ENCODE measurements at places on chromosomes 3 and 15. TPM values are rescaled to one million over a fixed set of nuclear protein-coding genes. Genes with fewer than 3 reads are reported as not detected.

- no peaks in the 10 kb centered on the region for H3K27me3 ChIP-seq
- H3K36me3 ChIP-seq, result peaks cover 36% of the 10 kb centered on the region
- H3K27ac ChIP-seq, result no peak overlapping the region
Measured at GRCh38 chr3:150544041-150544440, 2.3 kb downstream of the SERP1 start.

The ATP8B4 gene
- 0.37 TPM for total RNA-seq

The RAB6B gene
- total RNA-seq, result 14.9 TPM

DNA sequence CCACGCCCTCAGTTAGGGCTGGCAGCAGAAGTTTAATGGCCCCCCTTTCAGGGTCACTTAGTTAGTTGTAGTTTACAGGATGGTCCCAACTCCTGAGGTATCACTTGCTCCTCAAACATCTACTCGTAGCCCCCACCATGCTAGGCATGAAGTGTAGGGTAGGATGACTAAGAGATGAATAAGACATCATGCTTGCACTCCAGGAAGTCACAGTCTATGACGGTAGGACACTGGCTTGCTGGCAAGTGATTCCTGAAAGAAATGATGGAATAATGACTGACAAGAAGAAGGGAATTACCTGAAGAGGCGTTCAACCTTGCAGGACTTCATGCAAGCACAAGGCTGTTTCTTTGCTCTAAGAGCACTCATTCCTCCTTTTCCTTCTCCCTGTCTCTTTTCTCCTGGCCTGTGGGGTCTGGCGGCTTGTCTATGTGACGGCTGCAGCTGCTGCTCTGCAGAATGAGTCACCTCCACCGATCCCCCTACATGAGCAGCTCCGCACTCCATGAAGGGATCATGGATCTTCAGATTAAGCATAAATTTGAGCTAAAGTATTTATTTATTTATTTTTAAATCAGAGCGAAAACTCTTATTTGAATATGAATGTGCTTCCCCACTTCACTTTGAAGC, 82.9 kb upstream of the BOC start:
- H3K4me1 ChIP-seq, result peaks cover 3% of the 10 kb centered on the region
- no peak overlapping the region for H3K4me3 ChIP-seq
- H3K27me3 ChIP-seq, result no peaks in the 10 kb centered on the region
- DNase-seq, result no peak
- H3K27ac ChIP-seq, result no peak overlapping the region
- H3K36me3 ChIP-seq, result no peaks in the 10 kb centered on the region

GRCh38 chr3:48142316-48142870, 45.8 kb downstream of the CDC25A start:
- H3K4me1 ChIP-seq, result peaks cover 14% of the 10 kb centered on the region
- no peak overlapping the region for H3K4me3 ChIP-seq
- no peak for DNase-seq

- H3K4me1 ChIP-seq, result 0 out of 2 replicates have a peak, but pooled peaks cover 3% of the 10 kb centered on the region
- H3K27me3 ChIP-seq, result no peaks in the 10 kb centered on the region
- no peak overlapping the region for H3K27ac ChIP-seq
- DNase-seq, result peak; percentile 33
- H3K36me3 ChIP-seq, result no peaks in the 10 kb centered on the region
- no peak overlapping the region for H3K4me3 ChIP-seq
Measured at GRCh38 chr3:113035387-113035982, 44.7 kb downstream of the GTPBP8 start.

The TM4SF4 gene
- total RNA-seq, result 2.0 TPM

DNA sequence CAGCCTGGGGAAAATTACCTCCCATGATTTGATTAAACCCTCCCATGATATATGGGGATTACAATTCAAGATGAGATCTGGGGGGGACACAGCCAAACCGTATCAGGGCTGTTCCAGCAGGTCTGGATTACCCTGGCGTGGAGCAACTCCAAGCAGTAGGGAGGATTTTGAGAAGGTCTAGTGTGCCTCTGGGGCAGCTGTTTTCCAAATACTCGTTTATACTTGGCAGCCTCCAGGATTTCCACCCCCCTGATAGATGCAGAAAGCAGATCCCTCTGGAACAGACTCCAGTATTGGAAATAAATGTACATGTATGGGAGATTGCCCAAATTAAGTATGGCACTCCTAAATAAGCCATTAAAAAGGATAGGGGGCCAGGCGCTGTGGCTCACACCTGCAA, 7.7 kb upstream of the IRAK2 start:
- H3K36me3 ChIP-seq, result peaks cover 7% of the 10 kb centered on the region
- no peaks in the 10 kb centered on the region for H3K27me3 ChIP-seq
- no peak overlapping the region for H3K4me3 ChIP-seq
- H3K27ac ChIP-seq, result no peak overlapping the region

The TMEM212 gene
- total RNA-seq, result not detected

The RBPMS2 gene
- 202 TPM for total RNA-seq

The NMNAT3 gene
- total RNA-seq, result 4.9 TPM

The CACNA1D gene
- total RNA-seq, result 3.6 TPM

The TMEM266 gene
- total RNA-seq, result 6.2 TPM

DNA sequence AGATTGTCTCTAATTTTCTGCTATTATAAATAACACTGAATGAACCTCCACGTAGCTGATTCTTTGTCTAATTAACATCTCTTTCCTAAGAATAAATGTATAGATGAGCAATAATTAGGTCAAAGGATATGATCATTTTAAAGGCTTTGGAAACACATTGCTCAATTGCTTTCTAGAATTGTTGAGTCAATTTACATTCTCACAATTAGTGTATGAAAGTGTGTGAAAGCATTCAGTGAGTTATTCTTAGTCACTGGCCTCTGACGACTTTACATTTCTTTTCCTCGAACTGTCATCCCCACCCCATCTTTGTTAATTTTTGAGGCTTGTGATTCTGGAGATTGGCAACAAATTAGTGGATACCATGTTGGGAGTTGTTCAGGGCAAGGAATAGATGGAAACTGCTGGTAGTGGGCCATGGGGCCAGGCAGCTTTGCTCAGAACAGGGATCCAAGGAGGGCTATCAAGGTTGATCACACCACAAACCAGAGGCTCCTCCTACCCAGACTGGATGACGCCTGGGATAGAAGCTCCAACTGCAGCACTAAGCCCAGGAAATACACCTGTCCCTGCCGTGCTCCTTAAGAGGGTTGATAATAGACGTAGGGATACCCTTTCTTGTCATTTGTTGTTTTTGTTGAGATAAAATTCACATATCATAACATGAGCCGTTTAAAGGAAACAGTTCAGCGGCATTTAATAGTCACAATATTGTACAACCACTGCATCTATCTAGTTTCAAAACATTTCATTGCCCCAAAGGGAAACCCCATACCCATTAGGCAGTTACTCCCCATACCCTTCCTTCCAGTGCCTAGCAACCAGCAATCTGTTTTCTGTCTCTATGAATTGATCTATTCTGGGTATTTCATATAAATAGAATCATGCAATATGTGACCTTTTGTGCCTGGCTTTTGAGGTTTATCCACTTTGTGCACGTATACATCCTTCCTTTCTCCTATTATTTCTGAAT, 27.9 kb downstream of the EIF1B start:
- H3K27ac ChIP-seq, result no peak overlapping the region
- peaks cover 5% of the 10 kb centered on the region for H3K4me1 ChIP-seq
- no peak for DNase-seq
- no peaks in the 10 kb centered on the region for H3K27me3 ChIP-seq
- no peaks in the 10 kb centered on the region for H3K36me3 ChIP-seq

DNA sequence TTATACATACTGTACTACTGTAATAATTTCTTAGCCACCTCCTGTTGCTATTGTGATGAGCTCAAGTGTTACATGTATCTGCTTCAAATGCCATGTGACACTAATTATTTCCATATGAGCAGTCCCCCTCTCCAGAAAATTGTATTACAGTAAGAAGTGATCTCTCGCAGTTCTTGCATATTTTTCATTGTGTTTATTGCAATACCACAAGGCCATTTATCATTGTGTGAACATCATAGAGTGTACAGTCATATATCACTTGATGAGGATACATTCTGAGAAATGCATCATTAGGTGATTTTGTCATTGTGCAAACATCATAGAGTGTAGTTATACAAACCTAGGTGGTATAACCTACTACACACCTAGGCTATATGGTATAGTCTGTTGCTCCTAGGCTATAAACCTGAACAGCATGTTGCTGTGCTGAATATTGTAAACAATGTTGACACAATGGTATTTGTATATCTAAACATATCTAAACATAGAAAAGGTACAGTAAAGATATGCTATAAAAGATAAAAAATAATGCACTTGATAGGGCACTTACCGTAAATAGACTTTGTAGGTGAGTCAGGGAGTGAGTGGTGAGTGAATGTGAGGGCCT, 189.6 kb upstream of the MLF1 start:
- no peak overlapping the region for H3K4me3 ChIP-seq
- H3K27me3 ChIP-seq, result no peaks in the 10 kb centered on the region
- no peaks in the 10 kb centered on the region for H3K36me3 ChIP-seq
- DNase-seq, result no peak

The MESD gene
- total RNA-seq, result 28.3 TPM

GRCh38 chr15:57947781-57948180, 117.7 kb downstream of the ALDH1A2 start:
- H3K4me1 ChIP-seq, result peaks cover 11% of the 10 kb centered on the region
- H3K36me3 ChIP-seq, result no peaks in the 10 kb centered on the region
- no peak overlapping the region for H3K27ac ChIP-seq
- H3K27me3 ChIP-seq, result no peaks in the 10 kb centered on the region

- DNase-seq, result no peak
- no peaks in the 10 kb centered on the region for H3K27me3 ChIP-seq
- peak overlapping the region; percentile 76 for H3K27ac ChIP-seq
- peaks cover 11% of the 10 kb centered on the region for H3K4me1 ChIP-seq
Measured at GRCh38 chr3:195094191-195094921, 176.6 kb downstream of the XXYLT1 start.

The BFSP2 gene
- not detected for total RNA-seq

DNA sequence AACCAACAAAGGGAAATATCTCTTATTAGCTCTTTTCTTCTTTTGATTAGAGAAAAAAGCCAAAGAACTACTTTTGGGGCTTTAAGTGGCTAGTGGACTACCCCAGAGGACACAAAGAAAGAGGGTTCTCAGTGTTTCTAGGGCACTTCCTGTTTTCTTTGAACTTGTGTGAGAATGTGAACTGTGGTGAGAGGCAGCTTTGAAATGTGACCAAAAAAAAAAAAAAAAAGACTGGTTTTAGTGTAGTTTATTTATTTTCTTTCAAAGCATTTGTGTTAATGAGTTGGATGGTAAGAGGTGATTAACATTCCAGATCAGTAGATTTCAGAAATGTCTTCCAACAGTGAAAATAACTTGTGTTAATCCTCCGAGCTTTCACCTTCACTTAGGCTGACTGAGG, 32.4 kb downstream of the SELENOT start:
- DNase-seq, result no peak
- H3K4me1 ChIP-seq, result peaks cover 14% of the 10 kb centered on the region
- no peaks in the 10 kb centered on the region for H3K27me3 ChIP-seq
- H3K27ac ChIP-seq, result peak overlapping the region; percentile 28
- peaks cover 2% of the 10 kb centered on the region for H3K36me3 ChIP-seq

The XRN1 gene
- total RNA-seq, result 14.1 TPM

The SLC22A14 gene
- not detected for total RNA-seq

DNA sequence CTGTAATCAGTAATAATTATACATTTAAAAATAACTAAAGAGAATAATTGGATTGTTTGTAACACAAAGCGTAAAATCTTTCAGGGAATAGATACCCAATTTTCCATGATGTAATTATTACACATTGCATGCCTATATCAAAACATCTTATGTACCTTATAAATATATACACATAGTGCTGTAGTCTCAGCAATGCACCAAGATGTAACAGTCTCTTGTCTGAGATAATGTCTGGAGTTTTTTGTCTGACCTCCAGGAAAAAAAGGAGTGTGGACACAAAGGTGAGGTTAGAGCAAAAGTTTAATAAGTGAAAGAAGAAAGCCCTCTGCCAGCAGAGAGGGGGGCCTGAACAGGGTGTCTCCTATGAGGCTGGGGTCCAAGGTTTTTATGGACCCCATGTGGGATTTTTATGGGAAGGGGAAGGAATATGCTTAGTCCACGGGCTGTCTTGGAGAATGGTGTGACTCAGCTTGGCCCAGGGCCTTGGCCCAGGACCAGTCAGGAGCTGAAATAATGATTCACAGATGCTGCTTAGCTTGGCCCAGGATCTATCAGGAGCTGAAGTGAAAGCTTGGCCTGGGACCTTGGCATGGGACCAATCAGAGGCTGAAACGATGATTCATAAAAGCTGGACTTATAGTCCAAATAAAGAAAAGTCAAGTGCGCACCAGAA, 545.0 kb downstream of the ZPLD1 start:
- no peaks in the 10 kb centered on the region for H3K36me3 ChIP-seq
- H3K4me1 ChIP-seq, result no peaks in the 10 kb centered on the region
- H3K27me3 ChIP-seq, result no peaks in the 10 kb centered on the region
- no peak overlapping the region for H3K4me3 ChIP-seq
- no peak for DNase-seq

DNA sequence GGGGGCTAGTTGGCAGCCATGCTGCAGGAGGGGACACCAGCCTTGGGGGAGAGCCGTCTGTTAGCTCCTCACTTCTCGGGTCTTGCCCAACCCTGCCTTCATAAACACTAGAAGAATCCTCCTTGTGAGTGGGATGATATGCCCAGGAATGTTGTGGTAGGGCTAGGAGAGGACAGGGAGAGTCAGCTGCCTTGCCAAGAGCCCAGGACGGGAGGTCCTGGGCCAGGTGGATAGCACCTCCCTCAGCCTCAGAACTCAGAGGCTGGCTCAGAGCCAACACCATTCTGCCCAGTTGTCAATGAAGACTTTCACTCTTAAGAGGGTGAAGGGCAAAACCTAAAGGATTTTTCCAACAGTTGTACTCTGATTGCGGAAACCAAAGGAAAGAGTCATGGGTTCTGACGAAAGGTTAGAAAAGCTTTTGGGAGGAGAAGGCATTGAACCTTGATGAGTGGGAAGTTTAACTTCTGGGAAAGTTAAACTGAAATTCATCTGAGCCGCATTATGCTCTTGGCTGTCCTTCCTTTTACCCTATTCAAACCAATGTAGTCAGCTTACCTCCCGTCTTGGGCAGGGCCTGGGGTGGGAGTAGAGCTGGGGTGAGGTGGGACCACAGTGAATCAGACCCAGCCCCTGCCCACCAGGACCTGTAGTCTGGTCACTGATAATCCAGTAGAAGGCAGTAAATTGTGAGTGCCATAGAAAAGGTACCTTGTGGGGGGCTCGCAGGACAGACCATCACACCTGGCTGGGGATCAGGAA, 81.9 kb downstream of the FAM43A start:
- no peaks in the 10 kb centered on the region for H3K36me3 ChIP-seq
- peaks cover 16% of the 10 kb centered on the region for H3K4me1 ChIP-seq
- H3K27me3 ChIP-seq, result peaks cover 47% of the 10 kb centered on the region
- H3K4me3 ChIP-seq, result no peak overlapping the region
- no peak overlapping the region for H3K27ac ChIP-seq
- DNase-seq, result no peak

DNA sequence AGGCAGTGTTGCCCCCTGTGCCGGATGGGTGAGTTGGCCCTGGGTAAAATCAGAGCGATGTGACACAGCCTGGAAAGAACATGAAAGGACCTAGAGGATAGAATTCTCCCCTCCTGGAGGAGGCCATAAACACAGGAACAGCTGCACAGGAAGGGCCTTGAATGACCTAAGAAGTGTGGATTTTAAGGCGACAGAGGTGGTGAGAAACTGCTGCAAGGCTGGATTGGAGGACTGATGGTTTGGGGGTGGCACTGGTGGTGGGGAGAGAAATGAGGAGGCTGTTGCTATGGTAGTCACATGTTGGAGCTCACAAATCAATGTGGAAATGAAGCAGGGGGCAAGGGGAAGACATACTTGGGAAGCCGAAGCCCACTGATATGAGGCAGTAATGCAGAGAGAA, 13.8 kb downstream of the XIRP1 start:
- H3K4me1 ChIP-seq, result peaks cover 35% of the 10 kb centered on the region
- H3K27me3 ChIP-seq, result peaks cover 22% of the 10 kb centered on the region
- peak overlapping the region; percentile 82 for H3K27ac ChIP-seq
- no peaks in the 10 kb centered on the region for H3K36me3 ChIP-seq
- peak overlapping the region; percentile 73 for H3K4me3 ChIP-seq

- H3K4me1 ChIP-seq, result no peaks in the 10 kb centered on the region
- peaks cover 64% of the 10 kb centered on the region for H3K36me3 ChIP-seq
- no peak overlapping the region for H3K4me3 ChIP-seq
- no peak for DNase-seq
Measured at GRCh38 chr3:2097641-2098191, 950 bp upstream of the CNTN4 start.
